Spinal cord (tissue), 10 donors: ENCODE measurements at places on chromosomes 5 and 9.

GRCh38 chr5:76245590-76245989 is 157.5 kb upstream of the IQGAP2 start:
- DNase-seq = no peak

GRCh38 chr5:15363601-15364000 is 136.4 kb upstream of the FBXL7 start:
- peak; percentile 31 for DNase-seq

- DNase-seq = no peak
Measured at GRCh38 chr5:156094001-156094400, 233.0 kb upstream of the SGCD start.

GRCh38 chr9:120562861-120563443 is 17.0 kb downstream of the CDK5RAP2 start:
- DNase-seq = no peak

DNA sequence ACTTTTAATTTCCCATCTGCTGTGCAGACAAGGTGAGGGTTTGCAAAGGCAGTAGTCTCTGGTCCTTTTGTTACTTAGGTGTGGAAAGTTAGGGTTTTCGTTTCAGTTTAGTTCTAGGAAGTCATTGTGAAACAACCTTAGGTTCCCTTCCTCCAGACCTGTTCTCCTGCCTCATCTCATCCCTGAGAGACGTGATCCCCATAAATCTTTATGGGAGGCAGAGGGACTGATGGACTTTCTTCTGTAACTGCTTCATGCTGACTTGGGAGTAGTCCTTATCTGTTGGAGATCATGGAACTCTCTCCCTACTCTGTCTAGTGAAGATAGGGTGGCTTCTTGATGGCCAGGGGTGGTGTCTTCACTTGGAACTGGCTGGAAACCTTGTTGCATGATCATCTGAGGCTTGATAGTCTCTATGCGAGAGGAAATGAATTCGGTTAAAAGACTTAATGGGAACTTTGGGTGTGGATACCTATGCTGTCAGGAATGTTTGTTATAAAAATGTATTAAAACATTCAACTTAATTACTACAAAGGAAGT is 7.2 kb upstream of the GM2A start:
- no peak for DNase-seq

DNA sequence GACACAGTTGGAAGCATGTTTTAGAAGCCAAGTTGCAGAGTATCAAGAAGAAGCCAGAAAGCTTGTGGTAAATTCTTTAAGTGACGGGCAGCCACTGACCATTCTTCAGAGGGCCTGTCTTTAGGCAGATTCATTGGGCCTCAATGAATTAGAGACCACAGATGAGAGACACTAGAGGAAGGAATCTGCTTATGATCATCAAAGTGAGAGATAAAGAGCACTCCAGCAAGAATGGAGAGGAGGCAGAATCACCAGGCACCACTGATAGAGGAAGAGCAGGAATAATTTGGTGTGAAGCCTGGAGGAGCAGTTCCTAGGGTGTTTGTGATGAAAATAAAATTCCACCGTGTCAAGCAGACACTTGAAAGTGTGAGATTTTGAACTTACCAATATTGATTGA is 365.9 kb upstream of the SLC30A5 start:
- DNase-seq = no peak

DNA sequence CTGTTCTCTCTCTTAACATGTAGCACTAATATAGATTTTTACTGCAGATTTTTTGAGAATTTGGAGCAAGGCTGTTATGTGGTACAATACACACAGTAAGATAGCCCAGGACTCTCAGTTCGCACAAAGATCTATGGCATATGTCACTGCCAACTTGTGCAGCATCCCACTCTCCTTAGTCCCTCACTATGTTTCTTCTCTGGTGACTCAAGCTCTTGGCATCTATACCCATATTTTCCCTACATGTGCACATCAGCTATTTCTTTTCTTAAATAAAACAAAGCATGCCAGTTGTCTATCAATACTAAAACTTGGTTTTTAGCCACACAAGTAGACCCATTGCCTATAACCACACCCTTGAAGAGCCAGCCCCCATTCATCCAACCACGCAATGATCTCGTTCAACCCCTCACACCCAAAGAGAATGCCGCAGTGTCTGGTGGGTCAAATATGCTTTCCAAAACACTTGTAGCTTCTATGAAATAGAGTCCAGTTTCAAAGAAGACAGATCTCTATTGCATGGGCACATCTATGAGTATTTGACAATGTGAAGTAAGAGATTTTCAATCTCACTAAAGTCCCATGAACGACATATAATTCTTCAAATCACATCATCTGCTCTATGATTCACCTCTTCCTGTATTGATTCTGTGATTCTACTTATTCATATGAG is 18.2 kb upstream of the IL7R start:
- DNase-seq = no peak

- DNase-seq = no peak
Measured at GRCh38 chr9:134192951-134193731, 28.8 kb upstream of the RNU6ATAC start.

GRCh38 chr5:163165277-163165676 is 272.1 kb upstream of the CCNG1 start:
- no peak for DNase-seq

- no peak for DNase-seq
Measured at GRCh38 chr9:119844431-119844830, 475.2 kb upstream of the BRINP1 start.

- no peak for DNase-seq
Measured at GRCh38 chr5:56037531-56038010, 42.8 kb upstream of the IL6ST start.

DNA sequence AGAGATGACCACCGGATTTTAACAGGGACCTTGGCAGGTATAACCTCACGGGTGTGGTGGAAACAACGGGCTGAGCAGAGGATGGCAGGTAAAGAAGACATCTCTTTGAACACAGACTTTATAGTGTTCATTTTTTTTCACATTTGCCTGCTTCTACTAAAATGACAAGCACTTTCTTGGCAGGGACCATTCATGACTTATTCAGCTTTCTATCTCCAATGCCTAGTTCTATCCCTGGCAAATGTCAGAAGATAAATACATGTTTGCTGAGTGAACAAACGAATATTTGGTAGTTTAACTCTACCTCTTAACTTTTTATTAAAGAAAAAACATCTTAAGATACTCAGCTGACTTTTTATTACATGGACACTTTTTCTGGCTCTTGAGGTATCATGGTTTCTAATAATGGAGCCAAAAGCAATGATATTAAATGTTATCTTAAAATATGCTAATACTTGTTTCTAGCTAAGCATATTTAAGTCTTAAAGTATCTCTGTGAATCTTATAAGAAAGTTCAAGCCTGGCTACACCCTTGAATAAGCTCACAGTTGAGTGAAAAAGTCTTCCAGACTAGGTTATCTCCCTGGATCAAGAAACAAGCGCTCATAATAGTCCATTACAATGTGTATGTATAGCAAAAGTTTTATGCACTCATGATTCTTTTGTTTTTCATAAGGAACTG is 8.5 kb downstream of the ELL2 start:
- DNase-seq = no peak

DNA sequence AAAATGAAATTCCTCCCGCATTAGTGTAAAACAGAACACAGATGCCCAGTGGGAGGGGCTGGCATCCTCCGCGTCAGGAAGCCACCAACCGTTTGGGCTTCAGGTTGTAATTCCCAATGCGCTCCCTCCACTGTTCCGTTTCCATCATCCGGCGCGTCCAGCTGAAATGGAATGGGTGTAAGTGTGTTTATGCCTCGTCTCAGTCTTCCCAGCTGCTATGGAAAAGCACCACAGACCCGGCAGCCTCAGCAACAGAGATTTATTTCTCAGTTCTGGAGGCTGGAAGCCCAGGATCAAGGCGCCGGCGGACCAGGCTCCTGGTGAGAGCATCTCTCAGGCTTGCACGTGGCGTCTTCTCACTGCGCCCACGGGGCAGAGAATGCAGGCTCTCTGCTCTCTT is 20.4 kb downstream of the KCNT1 start:
- no peak for DNase-seq
